ENCODE measurements at places on chromosomes 7 and 10. TPM values are rescaled to one million over a fixed set of nuclear protein-coding genes. Genes with fewer than 3 reads are reported as not detected.

LRRC17 gene
- 76.6 TPM for total RNA-seq

EPHB6 gene
- 7.4 TPM for total RNA-seq

COG5 gene
- 38.4 TPM for total RNA-seq

NOS3 gene
- 4.3 TPM for total RNA-seq

C7orf33 gene
- not detected for total RNA-seq

TRIM74 gene
- total RNA-seq = under 0.01 TPM

RASSF4 gene
- 6.1 TPM for total RNA-seq

HOXA1 gene
- 0.45 TPM for total RNA-seq

FAM24B gene
- 4.5 TPM for total RNA-seq

BLNK gene
- 0.50 TPM for total RNA-seq

CPN1 gene
- total RNA-seq = not detected

PLAC9 gene
- 23.6 TPM for total RNA-seq

AKR1C1 gene
- total RNA-seq = 28.4 TPM

PKD1L1 gene
- under 0.01 TPM for total RNA-seq

TMEM236 gene
- total RNA-seq = not detected

SSC4D gene
- total RNA-seq = 0.67 TPM

MUC12 gene
- 1.2 TPM for total RNA-seq

PTPN20 gene
- total RNA-seq = 0.45 TPM

CDK1 gene
- 80.5 TPM for total RNA-seq

SLC13A1 gene
- total RNA-seq = not detected

TLL2 gene
- under 0.01 TPM for total RNA-seq

GPR15LG gene
- not detected for total RNA-seq

APBB1IP gene
- total RNA-seq = not detected

ZNF503 gene
- 17.0 TPM for total RNA-seq

MGAM2 gene
- total RNA-seq = not detected

LIPN gene
- total RNA-seq = not detected

ZNF518A gene
- 5.7 TPM for total RNA-seq
